Bronchus fibroblast of lung (primary cell): ENCODE measurements at places on chromosomes 12 and 14. TPM values are rescaled to one million over a fixed set of nuclear protein-coding genes. Genes with fewer than 3 reads are reported as not detected.

MIA2 gene
- total RNA-seq, result 5.6 and 7.7 TPM in 2 replicates

SERPINA10 gene
- total RNA-seq, result not detected in 2 replicates

ERP27 gene
- total RNA-seq, result not detected in 2 replicates

SOCS2 gene
- total RNA-seq, result 63.2 and 72.0 TPM in 2 replicates

PDZRN4 gene
- not detected in 2 replicates for total RNA-seq

IFI27L1 gene
- 31.7 and 32.4 TPM in 2 replicates for total RNA-seq

SLC38A4 gene
- 0.67 and 1.0 TPM in 2 replicates for total RNA-seq

FAM186B gene
- total RNA-seq, result under 0.01 and 0.34 TPM in 2 replicates

WDR20 gene
- total RNA-seq, result 13.7 and 15.1 TPM in 2 replicates
